ENCODE measurements at places on chromosomes 13 and 19.

- DNase-seq: no peak
- H3K27me3 ChIP-seq: no peaks in the 10 kb centered on the region
- no peak overlapping the region for H3K4me3 ChIP-seq
- H3K4me1 ChIP-seq: peaks cover 4% of the 10 kb centered on the region
- H3K27ac ChIP-seq: no peak overlapping the region
- no peaks in the 10 kb centered on the region for H3K36me3 ChIP-seq
These were observed 9.5 kb downstream of the NUP58 start for GRCh38 chr13:25310891-25311290.

DNA sequence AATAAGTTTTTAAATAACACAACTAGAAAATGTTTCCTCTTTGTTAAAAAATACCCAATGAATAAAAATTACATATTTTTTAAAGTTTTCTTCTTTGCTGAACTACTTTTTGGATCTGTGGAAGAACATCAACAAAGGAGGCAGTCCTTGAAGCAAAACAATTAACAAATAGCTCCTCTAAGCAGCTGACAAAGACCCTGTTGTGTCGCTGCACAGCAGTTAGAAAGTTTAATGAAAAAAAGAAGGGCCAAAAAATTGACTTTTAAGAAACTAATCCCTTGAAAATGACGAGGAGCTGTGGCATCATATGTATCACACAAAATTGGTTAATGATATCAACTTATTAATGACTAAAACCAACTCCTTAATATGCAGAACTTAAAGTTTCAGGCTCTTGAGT lies 72.1 kb downstream of the SLITRK1 start:
- H3K27ac ChIP-seq: no peak overlapping the region
- no peak overlapping the region for H3K4me3 ChIP-seq

- H3K27ac ChIP-seq: peak overlapping the region; percentile 87
- peaks cover 35% of the 10 kb centered on the region for H3K36me3 ChIP-seq
- H3K27me3 ChIP-seq: no peaks in the 10 kb centered on the region
- peak overlapping the region; percentile 73 for H3K4me3 ChIP-seq
These were observed 696 bp upstream of the SAMD1 start for GRCh38 chr19:14091081-14091812.

GRCh38 chr13:23480324-23480723 lies 46.8 kb upstream of the SACS start:
- H3K4me1 ChIP-seq: no peaks in the 10 kb centered on the region
- H3K4me3 ChIP-seq: no peak overlapping the region
- H3K27ac ChIP-seq: no peak overlapping the region
- H3K36me3 ChIP-seq: no peaks in the 10 kb centered on the region

- DNase-seq: peak; percentile 74
- H3K27me3 ChIP-seq: no peaks in the 10 kb centered on the region
- no peak overlapping the region for H3K4me3 ChIP-seq
These were observed 12.6 kb upstream of the GNA15 start for GRCh38 chr19:3123088-3123721.

GRCh38 chr13:74560325-74560724 lies 426.1 kb upstream of the KLF12 start:
- H3K27me3 ChIP-seq: no peaks in the 10 kb centered on the region
- no peaks in the 10 kb centered on the region for H3K4me1 ChIP-seq
- no peaks in the 10 kb centered on the region for H3K36me3 ChIP-seq
- H3K4me3 ChIP-seq: no peak overlapping the region
- no peak overlapping the region for H3K27ac ChIP-seq

- peak; percentile 89 for DNase-seq
- H3K36me3 ChIP-seq: no peaks in the 10 kb centered on the region
- peak overlapping the region; percentile 49 for H3K27ac ChIP-seq
These were observed 342.4 kb downstream of the KCNRG start for GRCh38 chr13:50357586-50358118.

- H3K36me3 ChIP-seq: no peaks in the 10 kb centered on the region
- peak overlapping the region; percentile 78 for H3K27ac ChIP-seq
- no peak overlapping the region for H3K4me3 ChIP-seq
- no peaks in the 10 kb centered on the region for H3K4me1 ChIP-seq
- no peak for DNase-seq
- H3K27me3 ChIP-seq: no peaks in the 10 kb centered on the region
These were observed 3.5 kb upstream of the ATP11A start for GRCh38 chr13:112686364-112686763.

DNA sequence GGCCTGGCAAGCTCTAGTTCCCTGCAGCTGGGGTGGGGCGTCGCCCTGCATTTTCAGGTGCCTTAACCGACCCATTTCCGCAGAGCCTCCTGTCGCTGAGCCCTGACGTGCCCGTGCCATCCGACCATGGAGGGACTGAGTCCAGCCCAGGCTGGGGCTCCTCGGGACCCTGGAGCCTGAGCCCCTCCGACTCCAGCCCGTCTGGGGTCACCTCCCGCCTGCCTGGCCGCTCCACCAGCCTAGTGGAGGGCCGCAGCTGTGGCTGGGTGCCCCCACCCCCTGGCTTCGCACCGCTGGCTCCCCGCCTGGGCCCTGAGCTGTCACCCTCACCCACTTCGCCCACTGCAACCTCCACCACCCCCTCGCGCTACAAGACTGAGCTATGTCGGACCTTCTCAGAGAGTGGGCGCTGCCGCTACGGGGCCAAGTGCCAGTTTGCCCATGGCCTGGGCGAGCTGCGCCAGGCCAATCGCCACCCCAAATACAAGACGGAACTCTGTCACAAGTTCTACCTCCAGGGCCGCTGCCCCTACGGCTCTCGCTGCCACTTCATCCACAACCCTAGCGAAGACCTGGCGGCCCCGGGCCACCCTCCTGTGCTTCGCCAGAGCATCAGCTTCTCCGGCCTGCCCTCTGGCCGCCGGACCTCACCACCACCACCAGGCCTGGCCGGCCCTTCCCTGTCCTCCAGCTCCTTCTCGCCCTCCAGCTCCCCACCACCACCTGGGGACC lies 1.2 kb downstream of the ZFP36 start:
- peaks cover 4% of the 10 kb centered on the region for H3K27me3 ChIP-seq
- DNase-seq: peak; percentile 87
- peak overlapping the region; percentile 100 for H3K4me3 ChIP-seq
- H3K36me3 ChIP-seq: peaks cover 9% of the 10 kb centered on the region
